ENCODE measurements at places on chromosomes 12 and 14.
A peak's percentile ranks its signal among the peaks of the same experiment; 100 is the strongest.

DNA sequence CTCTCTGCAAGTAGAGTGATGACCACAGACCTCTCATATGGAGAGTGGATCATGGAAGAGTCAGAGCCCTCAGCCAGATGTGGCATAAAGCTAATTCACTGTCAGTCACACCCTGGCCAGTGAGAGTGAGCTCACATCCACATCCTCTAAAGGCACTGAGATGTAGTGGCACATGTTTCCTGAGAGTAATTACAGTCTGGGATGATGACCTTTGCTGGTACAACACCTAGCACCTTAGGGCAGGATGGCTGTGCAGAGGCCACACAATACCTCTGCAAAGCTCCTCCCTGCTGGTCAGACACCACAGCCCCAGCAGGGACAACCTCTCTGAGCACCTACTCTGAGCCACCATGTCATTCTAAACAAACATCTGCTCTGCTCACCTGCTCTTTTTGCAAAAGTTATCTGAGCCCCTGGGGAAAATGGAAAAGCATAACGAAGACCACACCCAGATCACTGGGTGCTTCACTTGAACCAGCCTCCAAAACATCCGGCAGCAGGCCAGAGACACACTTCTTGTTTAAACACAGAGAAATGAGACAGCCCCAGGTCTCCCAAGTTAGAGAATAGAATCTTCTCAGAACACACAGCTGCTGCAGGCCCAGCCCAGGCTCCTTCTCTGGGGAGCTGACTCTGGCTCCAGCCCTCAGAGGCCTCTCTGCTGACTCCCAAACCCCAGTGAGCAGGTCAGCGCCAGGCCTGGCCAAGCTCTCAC is 30.3 kb downstream of the PITPNM2 start:
- DNase-seq, result no peak

- DNase-seq, result peak; percentile 57
These were observed 43.3 kb upstream of the PTPRO start for GRCh38 chr12:15278816-15279658.

- no peak for DNase-seq
These were observed 33.6 kb downstream of the FUT8 start for GRCh38 chr14:65446159-65446558.

DNA sequence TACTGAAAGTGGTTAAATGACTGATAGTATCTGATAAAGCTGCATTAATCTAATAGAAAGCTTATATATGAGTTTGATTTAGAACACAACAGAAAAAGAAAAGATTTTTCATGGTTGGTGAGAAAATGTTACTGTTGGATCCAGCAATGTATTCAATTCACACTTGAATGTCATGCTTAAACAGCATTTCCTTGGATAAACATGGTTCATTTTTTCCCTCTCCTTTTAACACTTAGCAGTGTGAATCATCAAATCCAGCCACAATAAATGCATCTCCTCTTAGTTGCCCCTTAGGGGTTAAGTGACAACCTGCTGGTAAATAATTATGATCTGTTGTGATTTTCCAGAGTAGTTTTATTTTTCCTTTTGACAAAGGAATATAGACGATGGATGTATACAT is 74.9 kb upstream of the GRIP1 start:
- no peak for DNase-seq

All from bone marrow (tissue), 2 donors.